Stimulated activated CD4-positive, alpha-beta T cell treated with anti-CD3 and anti-CD28 coated beads, Interleukin-4, amount 100 ng/mL, for 48 hours (primary cell): ENCODE measurements at places on chromosomes 16 and 17.

- DNase-seq, result no peak
Measured at GRCh38 chr16:21260870-21261791, 17.0 kb downstream of the CRYM start.

DNA sequence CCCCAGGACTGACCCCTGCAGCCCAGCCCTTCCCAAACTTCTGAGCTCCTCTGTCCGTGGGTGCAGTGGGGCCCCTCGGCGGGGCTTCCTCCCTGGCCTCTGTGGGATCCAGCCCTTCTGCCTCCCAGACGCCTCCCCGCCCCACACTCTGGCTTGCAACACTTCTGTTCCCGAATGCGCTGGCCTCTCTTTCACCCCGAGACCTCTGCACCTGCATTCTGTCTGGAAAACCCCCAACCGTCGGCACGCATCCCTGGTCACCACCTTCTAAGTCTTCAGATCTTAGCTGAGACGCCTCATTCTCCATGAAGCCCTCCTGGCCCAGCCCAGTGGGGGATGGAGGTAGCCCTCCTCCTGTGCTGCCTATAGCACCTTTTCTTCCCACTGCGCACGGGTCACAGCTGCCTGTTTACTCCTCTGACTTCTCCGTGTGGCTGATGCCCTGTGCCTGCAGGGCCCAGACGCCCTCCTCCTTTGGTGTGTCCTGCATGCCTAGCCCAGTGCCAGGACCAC, 26.4 kb downstream of the TMEM235 start:
- DNase-seq, result no peak

DNA sequence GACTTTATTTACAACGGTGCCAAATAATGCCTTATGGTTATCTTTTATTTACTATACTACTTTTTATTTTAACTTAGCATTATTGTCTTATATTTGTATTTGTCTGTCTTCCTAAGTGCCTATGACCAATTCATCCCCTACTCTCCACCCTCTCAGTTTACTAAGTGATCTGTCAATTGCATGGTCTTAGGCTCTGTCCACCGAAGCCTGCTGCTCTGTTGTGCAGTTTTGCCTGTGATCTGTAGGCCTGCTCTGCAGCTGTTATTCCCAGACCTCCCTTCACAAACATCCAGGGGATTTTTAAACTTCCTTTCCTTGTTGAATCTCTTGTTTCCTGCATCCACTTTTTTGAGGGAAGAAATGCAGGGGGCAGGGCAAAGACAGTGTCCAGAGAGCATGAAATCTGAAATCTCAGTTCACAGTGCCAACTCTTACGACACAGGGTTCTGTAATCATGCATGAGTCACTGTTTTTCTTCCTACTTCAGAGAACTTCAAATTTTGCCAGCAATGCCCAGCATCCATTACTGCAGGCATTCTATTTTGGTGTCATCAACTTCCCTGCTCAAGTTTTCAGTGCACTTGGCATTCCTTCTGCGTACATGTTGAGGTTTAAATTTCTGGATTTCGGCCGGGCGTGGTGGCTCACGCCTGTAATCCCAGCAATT, 11.4 kb downstream of the SLFN5 start:
- DNase-seq, result no peak

GRCh38 chr17:38897671-38898290, 27.6 kb upstream of the LASP1NB start:
- DNase-seq, result no peak

DNA sequence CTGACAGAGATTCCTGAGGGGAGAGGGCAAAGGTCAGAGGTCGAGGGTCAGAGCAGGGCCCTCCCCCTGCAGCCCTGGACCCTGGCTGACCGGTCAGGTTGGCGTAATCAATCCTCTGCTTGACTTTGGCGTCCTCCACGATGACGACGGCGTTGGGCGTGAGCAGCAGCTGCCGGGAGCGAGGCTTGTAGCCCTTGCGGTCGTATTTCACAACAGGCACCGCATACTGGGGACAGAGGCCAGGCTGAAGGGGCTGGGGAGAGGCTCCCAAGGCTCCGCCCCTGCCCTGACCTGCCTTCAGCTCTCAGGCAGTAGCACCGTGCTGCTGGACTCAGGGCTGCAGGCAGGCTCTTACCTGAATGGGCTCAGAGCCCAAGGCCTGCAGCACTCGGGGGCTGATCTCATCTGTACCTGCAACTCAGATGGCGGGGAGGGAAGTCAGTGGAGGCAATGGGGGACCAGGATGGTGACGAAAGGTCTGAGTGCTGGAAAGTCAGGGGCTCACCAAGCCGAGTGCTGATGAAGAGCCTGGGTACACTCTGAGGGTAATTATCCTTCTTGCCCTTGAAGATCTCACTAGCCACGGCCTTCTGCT, 12.0 kb upstream of the CRK start:
- DNase-seq, result no peak

- no peak for DNase-seq
Measured at GRCh38 chr17:30292286-30292858, 628 bp upstream of the BLMH start.

DNA sequence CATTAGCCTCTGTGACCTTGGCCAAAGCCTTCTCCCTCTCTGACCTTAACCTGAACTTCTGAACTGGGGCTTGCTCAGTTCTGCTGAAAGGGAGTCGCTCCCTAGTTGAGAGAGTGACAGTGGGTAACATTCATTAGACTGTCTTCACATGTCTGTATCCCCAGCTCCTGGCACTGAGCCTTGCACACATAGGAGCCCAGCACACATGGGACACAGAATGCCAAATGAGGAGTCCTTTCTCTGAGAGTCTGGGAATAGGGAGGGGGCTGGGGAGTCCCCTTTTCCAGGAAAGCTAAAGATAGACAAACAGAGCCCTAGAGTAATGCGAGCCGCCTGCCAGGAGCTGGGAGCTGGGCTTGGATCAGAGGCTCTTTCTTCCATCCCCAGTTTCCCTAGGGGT, 2.5 kb downstream of the TAC4 start:
- no peak for DNase-seq

DNA sequence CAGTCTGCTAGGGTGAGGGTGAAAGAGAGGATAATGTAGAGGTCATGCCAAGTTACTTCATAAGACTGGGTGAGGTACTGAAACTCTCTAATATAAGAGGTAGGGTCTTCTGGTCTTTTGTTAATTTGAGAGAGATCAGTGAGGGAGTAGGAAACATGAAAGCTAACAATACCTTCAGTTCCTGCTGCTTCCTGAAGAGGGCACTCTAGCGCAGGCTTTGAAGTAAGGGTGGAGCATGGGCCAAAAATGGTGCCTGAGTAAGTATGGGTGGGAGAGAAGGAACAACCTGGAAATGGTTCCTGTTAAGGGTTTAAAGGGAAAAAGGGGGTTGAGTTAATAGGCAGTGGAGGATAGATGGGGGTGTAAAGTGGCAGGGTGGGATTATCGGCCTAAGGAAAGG, 2449.5 kb downstream of the TP53TG3F start:
- DNase-seq, result peak; percentile 5

- DNase-seq, result no peak
Measured at GRCh38 chr16:67278773-67279295, 498 bp upstream of the PLEKHG4 start.

- DNase-seq, result no peak
Measured at GRCh38 chr16:48451323-48451722, 66.1 kb upstream of the SIAH1 start.

- no peak for DNase-seq
Measured at GRCh38 chr17:29032857-29033197, 10.1 kb upstream of the PIPOX start.
